ENCODE measurements at places on chromosomes 3 and 15.

DNA sequence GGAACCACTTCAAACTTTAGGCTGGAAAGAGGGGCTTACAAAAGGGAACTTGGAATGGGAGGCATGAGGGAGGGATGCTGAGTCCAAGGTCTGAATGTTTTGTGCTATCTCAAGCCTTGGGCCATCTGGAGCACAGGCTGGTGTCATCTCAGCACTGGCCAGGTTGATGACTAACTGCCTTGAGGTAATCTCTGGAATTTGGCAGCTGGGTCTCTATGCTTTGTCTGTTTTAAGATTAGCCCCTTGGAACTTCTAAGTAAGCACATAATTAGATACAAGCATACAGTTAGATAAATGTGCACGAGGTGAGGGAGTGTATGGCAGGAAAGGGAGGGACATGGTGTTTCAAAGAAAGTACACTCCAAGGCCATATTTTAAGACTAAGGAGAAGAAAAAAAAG, 252.4 kb upstream of the CCDC54 start:
- DNase-seq: no peak

- DNase-seq: no peak
Observed at GRCh38 chr3:186985661-186986364, 55.5 kb downstream of the ST6GAL1 start.

DNA sequence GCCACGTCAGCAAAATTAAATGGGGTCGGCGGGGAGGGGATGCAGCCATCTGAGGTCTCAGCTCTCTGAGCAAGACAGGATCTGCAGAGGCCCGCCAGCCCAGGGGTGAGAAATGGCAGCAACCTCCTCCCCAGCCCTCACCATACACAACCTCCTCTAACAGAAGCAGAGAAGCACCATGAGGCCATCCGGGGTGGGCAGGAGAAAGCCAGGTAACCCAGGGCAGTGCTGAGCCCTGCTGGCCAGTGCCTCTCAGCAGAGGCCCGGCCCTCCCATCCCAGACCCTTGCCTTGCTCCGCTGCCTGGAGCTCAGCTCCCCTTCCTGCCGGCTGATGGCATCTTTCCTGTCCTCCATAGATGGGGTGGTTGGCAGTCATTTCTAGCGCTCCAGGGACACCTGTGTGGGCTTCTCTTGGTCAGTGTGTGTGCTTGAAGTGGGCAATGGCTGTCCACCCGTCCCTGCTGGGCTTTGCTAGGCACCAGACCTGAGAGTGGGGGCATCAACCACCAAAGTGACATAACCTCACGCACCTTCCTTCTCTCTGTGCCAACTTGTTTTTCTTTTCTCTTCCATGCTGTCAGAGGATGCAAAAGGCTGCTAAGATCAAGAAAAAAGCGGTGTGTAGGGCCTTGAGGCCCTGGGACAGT, 175.8 kb downstream of the NSMCE3 start:
- DNase-seq: no peak

DNA sequence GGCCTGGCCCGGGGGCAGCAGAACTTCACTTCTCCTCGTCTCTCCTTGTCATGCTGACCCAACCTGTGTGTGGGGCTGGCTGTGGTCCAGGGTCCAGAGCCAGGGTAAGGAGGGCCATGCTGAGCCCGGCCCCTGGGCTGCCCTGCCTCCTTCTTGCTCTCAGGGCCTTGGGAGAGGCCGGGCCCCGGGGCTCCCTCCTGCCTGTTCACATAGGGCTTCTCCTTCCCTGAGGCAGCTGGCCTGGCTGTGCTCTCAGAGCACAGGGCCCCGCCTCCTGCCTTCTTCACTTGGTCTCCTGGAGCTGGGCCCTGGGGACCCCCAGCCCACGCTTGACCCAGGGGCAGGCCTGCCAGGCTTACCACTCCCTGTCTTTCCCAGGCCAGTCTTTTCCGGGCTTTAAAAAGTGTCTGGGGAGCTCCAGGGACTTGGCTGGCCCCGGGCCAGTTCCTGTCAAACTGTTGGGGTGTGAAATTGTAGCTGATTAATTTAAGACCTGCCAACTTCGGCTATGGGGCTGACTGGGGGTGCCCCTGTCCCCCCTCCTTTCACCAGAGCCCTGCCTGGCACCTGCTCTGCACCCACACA, 11.8 kb downstream of the PLXNA1 start:
- DNase-seq: no peak

GRCh38 chr3:128487813-128488635, 5.0 kb downstream of the GATA2 start:
- DNase-seq: no peak

Data from left renal pelvis (tissue), 4 donors.